ENCODE measurements at places on chromosomes 7 and 10.

DNA sequence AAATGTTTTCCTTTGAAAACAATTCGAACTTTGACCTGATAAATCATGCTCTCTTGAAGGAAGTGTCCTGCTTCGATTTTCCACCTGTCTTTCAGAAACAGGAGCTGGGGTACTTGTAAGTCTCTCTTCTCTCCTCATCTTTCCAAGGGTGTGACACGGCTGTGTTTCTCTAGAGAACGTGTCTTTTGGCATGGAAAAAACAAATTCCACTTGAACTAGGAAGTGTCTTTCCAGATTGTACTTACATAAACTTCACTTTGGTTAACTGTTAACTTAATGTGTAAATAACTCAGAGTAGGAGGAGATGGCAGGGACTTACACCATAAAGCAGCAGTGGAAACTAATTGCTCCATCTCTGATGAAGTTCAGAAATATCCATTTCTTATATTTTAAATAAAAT is 4.2 kb upstream of the CALCR start:
- no peak for DNase-seq

GRCh38 chr10:11113156-11113555 is 95.5 kb downstream of the CELF2 start:
- no peak for DNase-seq

- no peak for DNase-seq
These were observed 47.7 kb downstream of the EMX2 start for GRCh38 chr10:117590101-117590875.

DNA sequence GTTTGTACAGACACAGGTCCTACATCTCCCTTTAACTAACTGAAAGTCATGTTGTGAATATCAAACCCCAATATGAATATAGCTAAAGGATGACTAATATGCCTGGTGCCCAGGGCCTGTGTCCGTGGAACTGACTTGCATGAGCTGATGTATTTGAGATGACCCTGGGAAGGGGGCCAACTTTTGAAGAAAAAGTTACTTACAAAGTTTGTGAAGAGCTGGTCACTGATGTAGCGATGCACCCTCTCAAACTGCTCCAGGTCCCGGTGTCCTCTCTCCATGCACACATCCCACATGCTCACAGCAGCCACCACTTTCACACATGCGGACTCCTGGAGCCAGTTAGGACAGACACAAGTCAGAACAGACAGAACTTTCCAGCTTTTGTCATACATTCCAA is 106.2 kb downstream of the ABCC2 start:
- DNase-seq, result no peak

GRCh38 chr7:46007990-46008643 is 87.0 kb upstream of the IGFBP3 start:
- no peak for DNase-seq

DNA sequence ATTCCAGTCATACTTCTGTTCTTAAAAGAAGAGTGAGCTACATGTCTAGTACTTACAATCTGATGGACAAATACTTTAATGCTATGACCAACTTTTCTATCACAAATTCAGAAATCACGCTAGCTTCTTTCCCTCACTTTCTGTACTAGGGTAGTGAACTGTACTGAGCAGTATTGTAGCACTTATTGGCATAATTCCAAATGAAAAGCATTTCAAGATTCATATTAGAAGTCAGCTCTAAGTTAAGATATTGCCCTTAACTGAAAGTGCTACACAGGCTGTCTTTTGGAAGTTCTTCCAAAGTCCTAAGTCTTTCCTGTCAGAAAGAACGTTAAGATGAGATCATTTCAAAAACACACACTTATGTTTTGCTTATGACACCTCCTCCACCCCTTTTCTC is 13.4 kb downstream of the P4HA1 start:
- DNase-seq, result no peak

GRCh38 chr7:4127909-4128560 is 554.1 kb upstream of the FOXK1 start:
- no peak for DNase-seq

DNA sequence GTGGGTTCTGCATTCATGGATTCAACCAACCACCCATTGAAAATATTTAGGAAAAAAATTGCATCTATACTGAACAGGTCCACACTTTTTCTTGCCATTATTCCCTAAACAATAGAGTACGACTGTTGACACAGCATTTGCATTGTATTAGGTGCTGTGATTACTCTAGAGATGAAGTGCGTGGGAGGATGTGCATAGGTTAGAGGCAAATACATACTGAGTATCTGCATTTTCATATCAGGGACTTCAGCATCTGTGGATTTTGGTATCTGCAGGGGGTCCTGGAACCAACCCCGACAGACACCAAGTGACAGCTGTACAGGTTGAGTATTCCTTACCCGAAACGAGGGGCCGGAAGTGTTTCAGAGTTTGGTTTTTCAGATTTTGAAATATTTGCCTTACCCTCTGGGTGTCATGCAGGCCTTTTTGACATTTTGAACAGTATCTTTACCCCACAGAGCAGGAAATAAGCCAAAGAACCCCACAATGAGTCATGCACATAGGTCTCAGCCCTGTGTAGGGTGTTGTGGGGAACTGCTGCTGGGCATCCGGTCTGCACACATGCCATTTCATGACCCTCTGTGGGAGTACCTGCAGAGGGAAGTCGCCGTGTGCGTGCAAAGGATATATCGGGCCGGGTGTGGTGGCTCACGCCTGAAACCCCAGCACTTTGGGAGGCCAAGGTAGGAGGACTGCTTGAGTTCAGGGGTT is 14.5 kb downstream of the NUDT5 start:
- DNase-seq, result no peak

DNA sequence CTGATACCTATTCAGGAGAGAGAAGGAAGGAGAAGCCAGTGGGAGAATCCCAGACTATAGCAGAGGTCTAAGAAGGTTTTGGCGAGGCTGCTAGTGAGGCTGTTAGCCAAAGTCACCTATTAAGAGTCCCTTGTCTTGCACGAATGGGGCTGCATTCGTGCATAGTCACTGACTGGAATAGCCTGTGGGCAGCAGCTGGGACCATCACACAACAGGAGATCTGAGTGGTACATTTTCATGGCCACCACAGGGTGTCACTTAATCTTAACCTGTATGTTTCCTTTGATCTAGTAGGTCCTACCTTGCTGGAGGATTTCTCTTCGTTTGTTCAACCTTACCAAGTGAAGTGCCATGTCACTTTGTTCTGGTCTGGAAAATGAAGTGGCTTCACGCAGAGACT is 319.9 kb downstream of the BMPER start:
- DNase-seq, result no peak

GRCh38 chr10:81920213-81920829 is 45.3 kb downstream of the NRG3 start:
- DNase-seq, result no peak

DNA sequence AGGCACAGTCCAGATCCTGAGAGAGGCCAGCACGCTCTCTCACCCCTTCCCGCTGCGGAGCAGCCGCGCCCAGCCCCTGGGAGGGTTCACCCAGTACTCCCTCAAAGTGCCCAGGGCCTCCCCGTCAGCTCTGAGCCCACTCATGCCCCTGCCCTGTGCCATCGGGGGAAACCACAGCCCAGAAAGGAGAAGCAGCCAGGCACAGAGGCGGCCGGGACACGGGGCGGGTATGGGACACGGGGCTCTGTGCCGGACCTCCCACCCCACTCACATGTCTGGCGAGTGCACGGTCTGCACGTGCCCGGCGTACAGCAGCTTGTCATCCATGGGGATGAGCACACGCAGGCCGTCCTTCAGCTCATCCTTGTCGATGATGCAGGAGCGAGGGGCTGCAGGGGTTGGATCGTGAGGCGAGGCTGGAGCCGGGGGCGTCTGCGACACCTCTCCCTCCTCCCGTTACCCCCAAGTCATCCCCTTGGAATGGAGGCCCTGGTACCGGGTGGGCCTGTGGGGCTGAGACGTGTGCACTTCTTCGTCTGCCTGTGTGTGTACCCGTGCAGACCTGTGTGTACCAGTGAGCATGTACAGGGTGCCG is 38.2 kb downstream of the SLC29A4 start:
- DNase-seq, result no peak

- DNase-seq, result no peak
These were observed 117.3 kb downstream of the PRPF18 start for GRCh38 chr10:13703997-13704536.

GRCh38 chr10:83142074-83142563 is 997.2 kb upstream of the GHITM start:
- peak; percentile 75 for DNase-seq
